HTR-8/SVneo (cell line): ENCODE measurements at places on chromosomes 1 and 21.

DNA sequence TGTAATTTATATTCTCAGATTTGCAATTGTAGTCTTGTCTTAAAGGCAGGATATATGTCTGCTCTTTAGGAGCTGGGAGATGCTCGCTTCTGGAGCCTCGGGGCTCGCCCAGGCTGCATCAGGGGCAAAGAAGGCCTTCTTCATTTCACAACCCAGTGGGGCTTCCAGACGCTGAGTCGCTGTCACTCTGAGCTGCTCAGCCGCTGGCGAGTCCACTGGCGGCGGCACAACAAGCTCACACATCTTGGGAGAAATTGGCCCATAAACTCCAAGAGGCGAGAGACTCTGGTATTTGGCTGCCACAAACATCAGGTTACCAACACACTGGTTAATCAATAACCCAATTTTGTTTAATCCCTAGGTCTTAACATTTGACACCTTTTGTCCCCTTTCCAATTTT is 216.6 kb downstream of the ATG4C start:
- DNase-seq: no peak

DNA sequence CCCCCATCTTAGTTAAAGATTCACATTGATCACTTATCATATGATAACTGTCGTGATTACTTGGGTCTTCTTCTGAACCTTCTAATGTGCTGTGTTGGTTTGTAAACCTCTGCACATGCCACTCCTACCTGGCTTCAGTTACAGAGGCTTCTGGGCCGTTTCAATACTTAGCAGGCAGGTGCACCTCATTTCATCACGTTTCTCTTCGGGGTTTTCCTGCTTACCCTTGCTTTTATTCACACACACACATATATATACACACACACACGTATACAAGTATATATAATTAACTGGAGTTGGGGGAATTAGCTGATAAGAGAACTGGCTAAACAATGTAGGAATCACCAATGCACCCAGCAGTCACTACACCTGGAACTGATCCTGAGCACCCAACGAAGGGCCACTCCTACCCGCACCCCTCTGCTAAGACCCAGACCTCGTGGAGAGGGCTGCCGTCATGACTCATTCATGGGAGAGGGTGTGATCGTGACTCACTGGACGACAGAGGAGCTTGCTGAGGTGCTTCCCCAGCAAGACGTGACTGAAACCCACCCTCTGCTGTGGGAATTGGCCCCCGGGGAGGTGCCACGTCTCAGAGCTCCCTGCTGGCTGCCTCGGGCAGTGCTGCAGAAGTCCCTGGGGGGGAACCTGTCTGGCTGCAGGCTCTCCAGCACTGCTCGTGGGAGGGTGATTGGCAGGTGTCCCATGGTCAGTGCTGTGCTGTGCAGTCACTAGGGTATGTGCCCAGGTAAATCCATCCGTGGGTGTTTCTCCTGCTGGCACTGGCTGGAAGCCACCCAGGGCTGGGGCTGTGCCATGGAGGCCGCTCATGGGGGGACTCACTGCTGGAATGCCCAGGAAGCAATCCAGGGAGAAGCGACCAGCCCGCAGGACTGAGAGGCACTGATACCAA is 166.6 kb downstream of the DYRK1A start:
- peak; percentile 57 for DNase-seq

DNA sequence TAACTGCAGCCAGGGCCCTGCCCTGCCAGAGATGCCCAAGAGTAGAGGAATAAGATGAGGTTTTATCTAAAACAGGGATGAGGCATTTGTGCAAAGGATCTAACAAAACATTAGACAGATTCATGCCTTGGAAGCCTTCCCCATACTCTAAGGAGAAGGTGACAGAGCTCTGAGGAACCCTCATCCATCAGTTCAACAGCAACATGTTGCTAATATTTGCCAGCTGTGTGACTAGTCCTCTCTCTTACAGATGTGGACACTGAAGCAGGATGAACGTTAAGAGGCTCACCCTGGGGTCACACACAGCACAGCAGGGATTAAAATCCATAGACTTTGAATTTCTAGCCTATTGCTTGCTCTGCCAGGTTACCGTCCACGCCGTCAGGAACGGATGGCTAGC is 99.0 kb downstream of the ZBTB18 start:
- no peak for DNase-seq

DNA sequence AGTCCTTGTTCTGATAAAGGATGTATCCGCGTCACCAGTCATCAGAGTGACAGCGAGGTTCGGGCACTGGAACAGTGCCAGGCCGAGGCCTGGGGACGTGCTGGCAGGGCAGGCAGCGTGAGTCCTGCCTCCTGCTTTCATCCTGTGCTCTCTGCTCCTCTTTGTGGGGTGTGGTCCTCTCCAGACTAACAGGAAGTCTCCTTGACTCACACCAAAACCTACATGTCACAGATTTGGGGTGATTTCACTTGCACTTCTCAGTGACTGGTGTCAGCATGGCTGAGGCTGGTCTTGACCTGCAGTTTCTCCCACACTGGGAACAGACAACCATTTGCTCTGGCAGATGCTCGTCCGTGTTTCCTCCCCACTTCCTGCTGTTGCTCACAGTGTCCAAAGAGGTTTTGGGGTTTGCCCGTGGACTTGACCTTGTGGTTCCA is 8.8 kb upstream of the NLRP3 start:
- no peak for DNase-seq

- no peak for DNase-seq
Observed at GRCh38 chr1:36475910-36476604, 6.7 kb downstream of the CSF3R start.

DNA sequence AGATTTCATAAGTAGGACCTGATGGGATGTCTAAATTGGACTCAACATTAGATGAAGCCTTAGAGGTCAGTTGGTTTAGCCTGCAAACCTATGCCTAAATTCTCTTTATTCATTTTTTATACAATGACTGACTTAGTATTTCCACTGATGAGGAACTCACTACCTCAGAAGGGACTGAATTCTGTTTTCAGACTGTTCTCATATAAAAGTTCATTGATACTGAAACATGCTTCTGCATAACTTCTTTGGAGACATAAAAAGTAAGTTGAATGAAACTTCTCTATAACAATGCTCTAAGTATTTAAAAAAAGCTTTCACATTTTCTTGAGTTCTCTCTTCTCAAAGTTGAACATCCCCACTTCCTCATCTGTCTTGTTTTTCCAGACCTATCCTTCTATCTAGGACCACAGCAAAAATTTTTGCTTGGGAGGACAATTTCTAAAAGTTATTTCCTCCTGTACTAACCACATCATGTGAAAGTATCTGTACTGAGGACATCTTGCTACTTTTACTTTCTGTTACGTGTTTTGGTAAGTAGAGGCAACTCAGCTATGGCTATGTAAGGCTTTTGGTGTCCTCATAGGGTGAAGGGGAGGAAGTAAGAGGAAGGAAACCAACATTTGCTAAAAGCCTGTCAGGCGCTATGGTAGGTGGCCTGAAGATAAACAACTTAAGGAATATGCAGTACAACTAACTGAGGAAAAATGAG is 64.1 kb downstream of the USP24 start:
- DNase-seq: no peak

DNA sequence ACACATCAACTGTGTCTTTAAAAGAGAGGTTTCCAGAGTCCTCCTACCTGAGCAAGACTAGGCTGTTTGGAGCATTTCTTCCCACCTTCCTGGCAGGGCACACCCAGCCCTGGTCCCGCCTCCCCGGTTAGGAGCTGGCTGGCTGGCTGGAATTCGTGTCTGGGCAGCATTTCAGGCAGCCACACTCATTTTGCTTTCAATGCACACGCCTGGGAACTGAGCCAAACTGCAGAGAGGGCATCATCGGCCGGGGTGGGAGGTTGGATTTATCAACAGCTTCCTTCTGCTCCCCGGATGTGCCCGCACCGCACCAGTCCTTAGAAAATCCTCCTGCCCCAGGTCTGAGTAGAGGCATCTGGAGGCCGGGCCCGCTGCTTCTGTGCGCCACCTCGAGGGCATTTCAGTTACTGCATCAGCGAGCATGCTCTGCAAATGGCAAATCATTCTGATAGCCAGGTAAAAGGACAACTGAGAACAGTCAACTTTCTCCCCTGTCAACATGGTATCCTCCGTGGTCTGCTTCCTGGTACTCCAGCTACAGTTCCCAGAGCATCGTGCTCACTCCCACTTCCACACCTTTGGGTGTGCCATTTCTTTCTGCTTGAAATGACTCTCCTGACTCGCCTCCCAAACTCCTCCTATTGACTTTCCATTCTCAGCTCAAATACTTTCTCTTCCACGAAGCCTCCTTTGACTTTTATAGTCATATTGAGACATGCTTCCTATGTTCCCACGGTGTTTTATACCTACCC is 20.6 kb downstream of the TCEA3 start:
- DNase-seq: peak; percentile 91

- no peak for DNase-seq
Observed at GRCh38 chr1:151611288-151611790, 511 bp upstream of the SNX27 start.

DNA sequence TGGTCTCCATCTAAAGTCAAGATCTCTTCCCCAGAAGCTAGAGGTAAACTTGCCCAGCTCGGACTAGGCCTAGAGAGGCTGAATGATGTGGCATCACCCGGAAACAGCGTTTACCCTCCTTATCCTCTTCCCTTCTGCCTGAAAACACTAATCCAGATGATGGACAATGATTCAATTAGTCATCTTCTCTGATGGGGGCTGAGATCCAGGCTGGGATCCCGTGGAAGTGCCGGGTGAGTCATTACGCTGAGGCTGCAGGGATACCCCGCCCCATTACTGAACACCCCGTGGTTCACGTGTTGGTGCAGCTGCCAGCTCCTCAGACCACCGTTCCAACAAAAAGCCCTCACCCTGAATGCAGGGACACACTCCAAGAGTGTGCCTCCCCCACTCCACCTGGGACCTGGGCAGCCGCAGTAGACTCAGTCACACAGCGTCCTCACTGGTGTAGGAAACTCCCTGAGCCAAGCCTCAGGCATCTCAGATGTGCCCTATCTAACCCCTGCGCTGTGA is 2.0 kb downstream of the S100A6 start:
- peak; percentile 81 for DNase-seq

- no peak for DNase-seq
Observed at GRCh38 chr21:26982767-26983166, 15.9 kb upstream of the ADAMTS5 start.

DNA sequence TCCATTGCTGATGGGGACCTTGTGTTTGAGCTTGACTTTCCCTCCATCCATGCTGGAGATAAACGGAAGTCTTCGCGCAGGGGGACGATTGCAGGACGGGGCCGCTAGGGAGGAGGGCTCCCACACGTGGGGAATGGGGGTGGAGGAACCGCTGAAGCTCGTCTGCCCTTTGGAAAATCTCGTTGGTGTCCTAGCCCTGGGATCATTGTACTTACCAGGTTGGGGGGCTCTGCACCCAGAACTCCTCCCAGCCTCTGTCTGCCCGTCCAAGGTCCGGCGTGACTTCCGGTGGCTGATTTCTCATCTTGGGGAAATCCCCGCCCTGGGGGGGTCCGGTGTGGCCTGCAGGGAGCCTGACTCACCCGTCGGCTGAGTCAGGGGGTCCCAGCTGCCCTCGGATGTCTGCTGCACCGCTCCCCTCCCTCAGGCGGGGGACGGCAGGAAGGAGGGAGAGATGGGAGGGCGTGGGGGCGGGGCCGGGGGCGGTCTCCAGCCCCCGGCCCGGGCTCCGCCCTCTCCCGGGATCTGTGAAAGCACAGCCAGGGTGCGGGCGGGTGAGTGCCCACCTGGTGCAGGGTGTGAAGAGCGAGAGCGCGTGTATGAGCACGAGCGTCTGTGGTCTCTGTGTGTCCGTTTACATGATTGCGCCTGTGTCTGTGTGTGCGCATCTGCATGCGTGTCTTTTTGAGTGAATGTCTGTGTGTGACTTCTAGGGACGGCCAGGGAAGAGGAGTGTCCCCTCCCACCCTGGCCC is 35.8 kb downstream of the PIK3CD start:
- peak; percentile 81 for DNase-seq

GRCh38 chr1:218380125-218380977 is 35.2 kb downstream of the TGFB2 start:
- DNase-seq: peak; percentile 74
